CD4-positive, alpha-beta T cell treated with Interleukin-15 for 1 hour (primary cell): ENCODE measurements at places on chromosomes 16 and 17.

DNA sequence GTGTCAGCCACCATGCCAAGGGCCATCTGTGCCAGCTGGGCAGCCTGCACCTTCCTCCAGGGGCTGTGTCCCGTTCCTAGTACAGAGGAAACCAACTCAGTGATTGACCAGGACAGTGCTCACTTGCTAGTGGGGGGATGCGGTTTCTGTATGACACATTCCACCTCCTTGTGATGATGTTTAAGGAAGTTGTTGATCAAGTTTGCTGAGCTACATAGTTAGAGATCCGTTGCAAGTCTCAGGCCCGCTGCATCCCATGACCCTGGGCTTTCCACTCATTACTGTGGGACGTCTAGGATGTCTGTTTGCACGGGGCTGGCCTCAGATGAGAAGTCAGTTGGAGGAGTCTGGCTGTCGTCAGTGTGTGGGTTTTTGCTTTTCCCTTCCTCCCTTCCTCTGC is 33.6 kb downstream of the RNF213 start:
- DNase-seq: no peak

DNA sequence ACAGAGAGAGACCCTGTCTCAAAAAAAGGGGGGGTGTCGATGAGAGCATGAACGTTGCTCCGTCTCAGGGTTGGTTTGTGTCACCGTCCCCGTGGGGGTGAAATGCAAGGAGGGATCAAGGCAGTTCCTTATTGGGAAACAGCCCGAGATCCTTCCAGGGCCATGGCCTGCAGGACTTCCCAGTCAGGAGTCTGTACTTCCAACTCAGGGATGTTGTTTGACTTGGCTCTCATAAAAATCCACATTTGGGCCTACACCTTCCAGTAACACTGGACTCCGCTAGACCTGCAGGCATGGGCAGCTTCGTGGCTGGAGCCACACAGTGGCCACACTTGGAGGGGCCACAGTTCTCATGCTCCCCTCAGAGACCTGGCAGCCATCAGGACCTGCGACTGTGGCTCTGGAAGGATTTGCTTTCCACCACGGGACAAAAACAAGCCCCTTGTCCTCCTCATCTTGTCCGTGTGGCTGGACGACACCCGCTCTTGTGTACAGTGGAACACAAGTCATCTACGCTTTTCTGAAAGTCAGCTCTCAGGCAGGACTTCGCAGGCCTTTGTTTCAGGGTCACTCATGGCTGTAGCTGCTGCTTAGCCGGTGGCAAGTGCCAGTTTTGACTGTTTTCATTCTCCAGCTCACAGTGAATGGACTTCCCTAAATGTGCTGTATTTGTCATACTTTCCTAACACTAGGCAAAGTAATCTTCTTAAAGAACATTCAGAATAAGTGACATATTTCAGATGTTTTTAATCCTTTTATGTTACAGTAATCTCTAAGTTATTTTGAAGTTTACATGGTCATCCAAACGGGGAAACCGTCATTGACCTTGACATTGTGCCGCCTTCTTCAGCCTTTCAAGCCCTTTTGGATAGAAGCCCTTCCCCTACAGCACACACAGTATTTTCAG is 24.2 kb upstream of the IL17C start:
- no peak for DNase-seq

- no peak for DNase-seq
Measured at GRCh38 chr17:82754297-82755208, 2.7 kb downstream of the TBCD start.

DNA sequence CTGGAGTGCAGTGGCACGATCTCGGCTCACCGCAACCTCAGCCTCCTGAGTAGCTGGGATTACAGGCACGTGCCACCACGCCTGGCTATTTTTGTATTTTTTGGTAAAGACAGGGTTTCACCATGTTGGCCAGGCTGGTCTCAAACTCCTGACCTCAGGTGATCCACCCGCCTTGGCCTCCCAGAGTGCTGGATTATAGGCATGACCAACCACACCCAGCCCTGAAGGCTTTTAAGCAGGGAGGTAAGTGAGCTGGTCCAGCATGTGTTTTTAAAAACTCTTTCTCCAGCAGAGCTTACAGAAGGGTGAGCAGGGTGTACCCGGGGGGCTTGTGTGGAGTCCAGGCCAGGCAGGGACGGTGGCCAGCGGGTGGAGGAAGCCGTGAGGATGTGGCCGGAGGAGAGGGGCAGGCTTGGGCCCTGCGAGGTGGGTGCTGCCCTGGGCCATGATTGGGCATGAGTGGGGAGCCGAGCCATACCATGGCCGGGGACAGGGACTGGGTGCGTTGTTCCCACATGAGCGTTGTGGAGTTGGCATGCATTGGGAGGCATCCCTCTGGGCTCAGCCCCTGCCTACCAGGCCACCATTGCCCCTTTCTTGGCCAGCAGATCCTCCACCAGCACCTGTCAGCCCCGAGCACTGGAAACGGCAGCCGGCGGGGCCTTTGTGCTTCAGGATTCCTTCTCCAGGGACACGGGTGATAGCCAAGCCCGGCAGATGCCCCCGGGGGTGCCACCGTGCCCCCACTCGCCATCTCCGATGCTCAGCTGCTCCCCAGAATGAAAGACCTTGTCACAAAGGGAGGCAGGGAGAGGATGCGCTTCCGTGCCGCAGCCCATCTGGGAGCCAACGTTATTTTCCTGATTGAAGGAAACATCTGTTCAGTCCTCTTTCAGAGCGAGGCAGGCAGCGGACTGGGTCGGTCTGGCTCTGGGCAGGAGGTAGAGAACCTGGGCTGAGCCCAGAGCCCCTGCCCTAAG is 64.5 kb downstream of the RAI1 start:
- no peak for DNase-seq

GRCh38 chr17:48270899-48271298 is 159.1 kb downstream of the SKAP1 start:
- no peak for DNase-seq

- DNase-seq: peak; percentile 33
Measured at GRCh38 chr16:21283521-21284289, 5.6 kb upstream of the CRYM start.

- no peak for DNase-seq
Measured at GRCh38 chr17:18218756-18219415, 6.5 kb upstream of the LLGL1 start.

- DNase-seq: no peak
Measured at GRCh38 chr16:67697422-67698185, 21.5 kb downstream of the GFOD2 start.

DNA sequence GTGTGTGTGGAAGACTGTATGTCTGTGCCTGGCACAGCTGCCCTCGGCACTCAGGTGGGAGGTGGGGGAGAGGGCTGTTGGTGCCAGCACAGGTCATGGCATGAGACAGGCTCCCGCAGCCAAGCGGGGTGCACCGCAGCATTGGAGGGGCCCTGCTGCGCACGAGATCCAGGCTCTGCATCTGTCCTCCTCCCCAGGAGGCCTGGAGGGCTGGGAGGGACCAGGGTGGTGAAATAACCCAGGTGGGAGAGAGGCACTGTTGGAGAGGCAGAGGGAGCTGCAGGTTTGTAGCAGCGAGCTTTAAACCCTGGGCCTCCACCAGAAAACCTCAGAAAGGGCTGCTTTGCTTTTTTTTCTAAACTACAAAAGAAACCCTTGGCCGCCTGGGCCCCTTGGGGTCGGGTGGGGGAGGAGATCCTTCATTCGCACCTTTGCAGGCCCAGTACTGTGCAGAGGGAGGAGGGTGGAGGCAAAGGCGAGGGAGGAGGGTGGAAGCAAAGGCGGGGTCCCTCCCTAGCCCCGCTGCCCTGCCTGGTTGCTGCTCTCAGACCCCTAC is 241.7 kb downstream of the SEC14L1 start:
- peak; percentile 52 for DNase-seq

DNA sequence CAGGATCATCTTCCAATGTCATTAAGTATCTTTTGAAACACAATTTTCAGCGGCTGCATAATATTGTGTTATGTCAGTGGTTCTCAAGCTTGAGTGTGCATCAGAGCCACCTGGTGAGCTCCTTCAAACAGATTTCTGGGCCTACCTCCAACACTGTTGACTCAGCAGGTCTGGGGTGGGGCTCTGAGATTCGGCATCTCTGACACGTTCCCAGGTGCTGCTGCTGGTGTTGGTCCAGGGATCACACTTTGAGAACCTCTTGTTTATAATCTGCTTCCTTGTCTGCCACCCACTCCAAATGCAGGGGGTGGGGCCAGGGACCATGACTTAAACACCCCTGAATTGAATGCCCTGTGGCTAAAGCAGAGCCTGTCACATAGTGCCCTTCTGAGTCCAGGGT is 73.8 kb upstream of the HNF1B start:
- DNase-seq: no peak

- no peak for DNase-seq
Measured at GRCh38 chr16:2206780-2207433, 1.7 kb downstream of the MLST8 start.

GRCh38 chr17:44203731-44204440 is 4.2 kb upstream of the ATXN7L3 start:
- DNase-seq: peak; percentile 54

DNA sequence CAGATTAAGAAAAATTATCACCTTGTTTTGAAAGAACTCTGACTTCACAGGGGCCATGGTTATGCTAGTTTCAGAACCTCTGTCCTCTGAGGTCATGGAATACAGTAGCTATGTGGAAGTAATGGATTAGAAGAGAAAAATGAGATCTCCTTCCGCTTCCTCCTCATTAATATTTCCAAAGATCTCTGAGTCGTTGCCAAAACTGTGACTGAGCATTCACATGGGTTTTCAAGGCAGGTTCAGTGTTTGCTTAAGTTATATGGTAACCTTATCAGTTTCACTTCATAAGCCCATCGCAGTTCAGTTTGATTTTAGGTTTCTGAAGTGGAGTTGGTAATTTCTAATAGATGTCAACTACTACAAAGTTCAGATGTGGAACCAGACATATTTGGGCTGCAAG is 321.2 kb upstream of the SOX9 start:
- DNase-seq: no peak

GRCh38 chr16:18936727-18937340 is 10.6 kb upstream of the SMG1 start:
- no peak for DNase-seq

DNA sequence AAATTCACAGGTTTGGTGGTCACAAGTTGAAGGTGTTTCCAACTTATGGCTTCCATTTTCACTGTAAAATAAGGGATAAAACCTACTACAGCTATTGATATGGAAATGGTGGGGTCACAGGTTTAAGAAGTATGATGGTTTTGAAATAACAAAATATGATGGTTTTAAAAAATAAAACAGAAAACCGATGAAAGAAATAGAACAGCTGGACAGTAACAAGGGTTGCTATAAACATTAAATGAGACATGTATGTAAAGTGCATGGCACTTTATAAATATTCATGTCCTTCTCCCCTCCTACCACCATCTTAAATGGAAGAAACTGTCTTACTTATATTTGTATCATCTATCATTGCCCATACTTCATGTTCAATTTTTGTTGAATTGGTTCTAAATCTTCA is 31.3 kb downstream of the ASPA start:
- no peak for DNase-seq

GRCh38 chr17:17134957-17135333 is 71.2 kb downstream of the PLD6 start:
- DNase-seq: no peak

DNA sequence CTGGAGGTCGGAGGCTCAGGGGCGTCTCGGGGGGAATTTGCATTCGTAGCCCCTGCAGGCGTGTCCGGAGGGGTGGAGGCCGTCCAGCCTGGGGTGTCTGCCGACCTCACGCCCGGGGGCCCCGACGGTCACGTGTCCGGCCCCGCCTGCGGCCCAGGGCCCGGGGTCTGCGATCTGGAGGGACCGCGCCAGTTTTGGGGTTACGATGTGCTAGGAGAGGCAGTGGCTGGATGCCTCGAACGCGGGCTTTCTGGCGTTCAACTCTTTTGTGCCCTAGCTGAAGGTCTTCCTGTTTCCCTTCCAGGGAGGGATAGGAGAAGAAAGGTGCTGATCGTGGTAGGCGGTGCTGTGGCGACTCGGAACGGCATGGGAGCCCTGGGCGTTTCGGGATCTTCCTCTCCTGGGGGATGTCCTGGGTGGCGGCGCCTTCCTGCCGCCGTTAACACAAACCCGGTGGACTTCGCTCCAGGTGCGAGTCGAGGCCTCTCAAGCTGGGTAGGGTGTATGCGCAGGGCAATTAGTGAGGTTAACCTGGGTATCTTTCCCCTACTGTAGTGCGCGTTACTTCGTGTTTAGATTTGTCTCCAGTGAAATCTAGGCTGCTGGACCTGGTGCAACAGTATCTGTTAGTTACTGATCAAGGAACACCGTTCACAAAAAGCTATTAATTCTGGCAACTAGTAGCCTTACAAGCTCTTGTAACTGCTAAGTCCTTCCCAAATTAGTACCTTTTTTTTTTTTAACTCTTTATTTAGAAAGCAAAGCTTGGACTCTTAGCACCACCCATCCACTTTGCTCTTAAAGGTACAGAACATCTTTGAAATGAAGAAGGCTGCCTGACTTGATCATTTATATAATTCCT is 1.3 kb downstream of the AKAP1 start:
- DNase-seq: no peak

GRCh38 chr17:50588391-50589049 is 28.0 kb downstream of the CACNA1G start:
- DNase-seq: no peak
